ENCODE measurements at places on chromosomes 1 and 21. TPM values are rescaled to one million over a fixed set of nuclear protein-coding genes. Genes with fewer than 3 reads are reported as not detected.
A peak's percentile ranks its signal among the peaks of the same experiment; 100 is the strongest.

GRCh38 chr1:244231572-244232315 is 180.7 kb downstream of the ZBTB18 start:
- no peak for DNase-seq

DNA sequence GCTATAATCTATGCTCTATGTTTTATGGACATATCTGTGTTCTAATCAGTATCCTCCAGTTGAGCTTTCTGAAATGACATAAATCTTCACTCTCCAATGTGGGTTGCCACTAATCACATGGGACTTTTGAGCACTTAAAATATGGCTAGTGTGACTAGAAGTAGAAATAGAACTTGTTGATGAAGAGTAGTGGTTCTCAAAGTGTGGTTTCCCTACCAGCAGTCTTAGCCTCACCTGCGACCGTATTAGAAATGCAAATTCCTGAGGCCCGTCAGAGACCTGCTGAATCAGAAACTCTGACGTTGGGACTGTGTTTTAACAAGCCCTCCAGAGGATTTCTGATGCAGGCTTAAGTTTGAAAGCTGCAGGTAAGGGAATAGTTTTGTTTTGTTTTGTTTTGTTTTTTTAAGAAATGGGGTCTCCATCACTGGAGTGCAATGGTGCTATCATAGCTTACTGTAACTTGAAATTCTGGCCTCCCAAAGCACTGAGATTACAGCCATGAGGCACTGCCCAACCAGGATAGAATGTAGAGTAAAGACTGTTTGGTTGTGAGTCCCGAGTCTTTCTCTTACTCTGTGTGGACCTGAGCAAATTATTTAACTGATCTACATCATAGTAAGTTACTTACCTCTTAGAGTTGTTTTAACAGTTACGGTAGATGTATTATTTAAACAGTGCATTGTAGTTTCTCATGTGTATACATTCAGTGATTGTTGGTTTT is 21.7 kb downstream of the GLRX2 start:
- DNase-seq: no peak

GRCh38 chr1:185091480-185091879 is 46.1 kb downstream of the RNF2 start:
- DNase-seq: no peak

DNA sequence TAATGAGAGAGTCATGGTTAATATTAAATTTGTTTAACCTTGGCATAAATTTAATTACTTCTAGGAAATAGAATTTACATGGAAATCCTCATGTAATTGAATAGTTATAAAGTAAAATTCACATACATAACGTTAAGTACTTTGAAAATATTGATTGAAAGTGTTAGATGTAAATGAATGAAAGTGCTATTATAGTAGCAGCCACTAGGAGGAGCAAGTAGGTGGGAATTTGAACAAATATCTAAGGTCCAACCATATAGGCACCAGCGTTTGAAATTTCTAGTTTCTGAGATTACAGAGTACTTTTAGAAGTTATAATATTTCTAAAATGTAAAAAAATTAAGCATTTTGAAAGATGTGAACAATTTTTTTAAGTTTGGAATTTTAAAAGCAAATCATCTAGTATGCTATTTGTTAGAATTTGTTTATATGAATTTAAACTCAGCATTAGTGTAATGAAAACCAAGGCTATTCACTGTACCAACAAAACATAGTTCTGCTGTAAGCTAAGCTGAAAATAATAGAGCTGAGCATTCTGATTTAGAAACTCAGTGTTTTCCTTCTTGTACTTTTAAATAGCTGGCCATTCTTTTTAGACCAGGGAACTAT is 3.3 kb downstream of the B3GALT2 start:
- no peak for DNase-seq

- DNase-seq: no peak
Observed at GRCh38 chr1:66315671-66316070, 218.3 kb upstream of the SGIP1 start.

- DNase-seq: peak; percentile 78
Observed at GRCh38 chr1:39639305-39640130, at the start of gene HEYL. Gene HEYL, minus strand, starts transcription at chr1:39639643. Its CDS starts 18 bp downstream, at chr1:39639625.

DNA sequence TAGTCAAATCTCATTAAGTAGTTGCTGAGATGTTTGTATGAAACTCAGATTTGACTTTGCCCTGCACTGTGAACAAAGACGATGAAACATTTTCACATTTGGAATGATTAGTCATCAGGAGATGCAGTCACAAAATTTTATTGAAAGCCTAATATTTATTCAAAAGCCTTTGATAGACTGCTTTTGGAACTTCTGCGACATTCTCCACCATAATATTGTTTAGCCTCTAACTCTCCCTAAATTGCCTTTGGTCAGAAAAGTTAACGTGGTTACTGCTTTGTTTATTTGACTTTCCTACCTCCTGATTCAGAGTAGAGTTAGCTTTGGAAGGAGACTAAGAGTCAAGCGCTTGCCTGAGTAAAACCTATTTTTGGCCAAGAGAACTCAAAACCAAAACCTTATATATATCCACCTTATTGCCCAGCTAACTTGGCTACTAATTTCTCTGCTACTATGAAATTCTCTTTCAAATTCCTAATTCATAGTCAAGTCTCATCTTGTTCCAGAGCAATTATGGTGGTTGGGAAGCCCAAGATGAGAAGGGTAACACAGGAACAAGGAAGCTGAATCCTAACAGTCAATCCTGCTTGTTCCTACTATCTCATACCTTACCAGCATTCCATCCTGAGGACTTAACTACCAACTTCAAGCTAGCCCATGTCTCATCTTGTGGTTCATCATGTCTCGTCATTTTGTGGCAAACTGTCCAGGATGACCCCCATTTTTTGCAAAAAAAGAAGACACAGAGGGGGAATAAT is 429.6 kb downstream of the USP25 start:
- no peak for DNase-seq

DNA sequence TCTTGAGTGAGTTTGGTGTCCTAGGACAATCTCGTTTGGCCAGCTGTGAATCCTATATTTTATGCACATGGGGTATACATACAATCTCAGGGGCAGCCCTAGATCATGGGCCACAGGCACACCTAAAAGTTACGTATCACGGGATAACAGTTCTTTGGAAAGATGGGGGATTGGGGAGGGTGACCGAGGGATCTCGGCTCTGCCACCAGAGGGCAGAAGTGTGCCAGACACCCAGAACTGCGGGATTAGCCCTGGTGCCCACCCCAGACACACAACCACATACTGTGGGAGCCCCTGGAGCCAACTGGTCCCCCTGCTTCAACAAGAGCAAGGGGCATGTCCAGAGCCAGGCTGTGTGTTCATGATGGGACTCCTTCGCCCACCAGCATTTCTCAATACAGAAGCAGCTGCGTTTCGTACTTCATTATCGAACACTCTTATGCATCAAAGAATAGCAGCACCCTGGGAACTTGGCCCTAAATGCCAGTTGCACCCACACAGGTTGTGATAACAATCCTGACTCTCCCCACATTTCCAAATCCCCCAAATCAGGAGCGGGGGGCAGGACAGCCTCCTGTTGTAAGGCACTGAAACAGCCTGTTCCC is 37.4 kb downstream of the TMCO4 start:
- DNase-seq: peak; percentile 70

BRDT gene
- total RNA-seq: not detected

TINAGL1 gene
- total RNA-seq: not detected

NBPF20 gene
- total RNA-seq: 1.2 TPM

GNG12 gene
- total RNA-seq: 1.3 TPM

CLCNKB gene
- total RNA-seq: not detected
